ENCODE measurements at places on chromosomes 11 and 22.
A peak's percentile ranks its signal among the peaks of the same experiment; 100 is the strongest.

DNA sequence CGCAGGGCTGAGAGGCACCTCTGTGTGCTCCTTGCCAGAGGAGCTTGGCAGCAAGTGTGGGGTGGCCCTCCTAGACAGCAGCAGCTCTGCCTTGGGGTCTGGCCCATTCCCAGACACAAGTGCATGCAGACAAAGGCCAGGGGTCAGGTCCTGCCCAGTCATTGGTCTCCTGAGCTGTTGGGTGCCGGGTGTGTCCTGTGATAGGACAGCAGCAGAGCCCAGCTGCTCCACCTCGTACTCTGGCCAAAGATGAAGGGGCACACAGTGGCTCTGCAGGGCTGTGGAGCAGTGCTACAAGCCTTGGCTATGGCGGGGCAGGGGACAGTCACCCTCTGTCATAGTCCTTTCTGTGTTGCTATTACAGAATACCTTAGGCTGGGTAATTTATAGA, 17.3 kb upstream of the OSBPL5 start:
- no peak for DNase-seq

GRCh38 chr11:67119585-67120391, 725 bp downstream of the KDM2A start:
- no peak for DNase-seq

GRCh38 chr11:17500673-17501072, 24.0 kb upstream of the ABCC8 start:
- no peak for DNase-seq

DNA sequence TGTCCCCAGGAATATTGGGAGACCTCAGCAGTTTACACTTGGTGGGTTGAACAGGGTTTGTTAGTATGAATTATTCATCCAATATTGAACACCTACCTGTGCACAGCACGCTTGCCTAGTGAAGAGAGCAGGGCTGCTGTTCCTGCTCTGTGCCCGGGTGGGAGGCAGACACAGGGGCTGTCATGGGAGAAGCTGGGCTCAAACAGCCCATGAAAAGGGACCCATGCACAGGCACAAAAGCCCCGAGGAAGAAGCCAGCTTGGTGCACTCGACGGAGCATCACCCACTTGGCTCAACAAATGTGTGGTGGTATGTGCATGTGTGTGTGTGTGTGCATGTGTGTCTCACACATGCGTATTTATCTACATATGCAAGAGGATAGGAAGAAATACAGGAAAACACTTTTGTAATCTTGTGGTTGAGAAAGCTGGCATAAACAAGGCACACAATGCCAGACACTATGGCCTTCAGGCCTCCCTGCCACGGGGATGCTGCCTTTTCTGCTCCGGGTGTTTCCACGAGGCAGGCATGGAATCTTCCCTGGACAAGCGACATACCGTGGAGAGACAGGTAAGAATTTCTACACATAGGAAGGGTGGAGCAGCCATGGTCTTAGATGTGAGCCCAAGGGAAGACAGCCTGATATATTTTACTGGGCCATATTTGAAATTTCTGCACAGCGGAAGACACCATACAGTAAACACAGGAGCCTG, 5.0 kb upstream of the APOBEC3A start:
- DNase-seq, result peak; percentile 76

GRCh38 chr11:12206529-12206928, 96.1 kb downstream of the MICAL2 start:
- peak; percentile 72 for DNase-seq

DNA sequence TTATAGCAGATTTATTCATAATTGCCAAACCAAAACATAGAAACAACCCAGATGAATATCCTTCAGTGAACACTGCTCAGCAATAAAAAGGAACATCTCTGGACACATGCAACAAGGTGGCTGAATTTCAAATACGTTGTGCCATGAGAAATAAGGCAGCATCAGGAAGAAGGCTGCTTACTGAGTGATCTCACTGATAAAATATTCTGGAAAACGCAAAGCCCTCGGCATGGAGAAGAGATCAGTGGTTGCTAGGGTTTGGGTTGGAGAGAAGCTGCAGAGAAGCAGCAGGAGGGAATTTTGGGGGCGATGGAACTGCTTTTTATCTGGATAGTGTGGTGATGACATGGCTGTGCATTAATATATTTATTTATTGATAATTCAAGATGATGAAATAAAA, 11.0 kb upstream of the SHANK2 start:
- DNase-seq, result no peak

- peak; percentile 86 for DNase-seq
These were observed 48.7 kb upstream of the EP300 start for GRCh38 chr22:41043722-41044121.

- DNase-seq, result peak; percentile 12
These were observed 4.7 kb downstream of the RTCB start for GRCh38 chr22:32407312-32407711.

DNA sequence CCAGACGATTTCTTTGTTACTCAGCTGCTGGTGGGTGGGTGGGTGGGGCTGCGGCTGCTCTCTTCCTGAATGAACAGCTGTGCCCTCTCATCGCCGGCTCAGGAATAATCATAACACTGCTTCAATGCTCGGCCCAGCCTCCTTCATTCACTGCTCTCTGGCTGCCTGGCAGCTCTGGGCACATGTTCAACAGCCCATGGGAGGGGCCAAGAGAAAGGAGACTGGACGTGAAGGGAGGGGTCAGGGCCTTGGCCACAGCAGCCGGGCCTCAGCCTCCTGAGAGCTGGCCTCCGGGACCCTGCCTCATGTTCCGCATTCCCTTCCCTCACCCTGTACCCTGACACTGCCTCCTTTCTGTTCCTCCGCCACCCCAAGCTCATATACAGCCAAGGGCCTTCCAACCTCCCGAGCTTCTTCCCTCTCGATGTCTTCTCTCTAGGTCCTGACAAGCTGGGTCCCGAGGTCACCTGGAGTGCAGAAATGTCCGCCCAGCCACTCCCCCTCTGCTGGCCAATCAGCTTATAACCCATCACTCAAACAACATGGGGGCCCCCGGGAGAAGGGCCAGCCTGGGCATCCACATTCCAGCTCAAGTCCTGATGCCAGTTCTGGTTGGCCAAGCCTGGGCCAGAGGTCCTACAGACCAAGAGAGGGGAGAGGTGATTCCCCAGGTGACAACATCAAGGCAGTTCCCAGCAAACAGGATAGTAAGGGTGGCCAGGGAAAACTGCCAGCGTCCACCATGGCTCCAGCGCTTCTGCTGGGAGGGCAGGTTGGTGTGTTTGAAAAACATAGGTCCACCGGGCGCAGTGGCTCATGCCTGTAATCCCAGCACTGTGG, 3.2 kb upstream of the CSDC2 start:
- DNase-seq, result no peak

GRCh38 chr11:65789230-65790103, 2.6 kb downstream of the OVOL1 start:
- DNase-seq, result no peak

DNA sequence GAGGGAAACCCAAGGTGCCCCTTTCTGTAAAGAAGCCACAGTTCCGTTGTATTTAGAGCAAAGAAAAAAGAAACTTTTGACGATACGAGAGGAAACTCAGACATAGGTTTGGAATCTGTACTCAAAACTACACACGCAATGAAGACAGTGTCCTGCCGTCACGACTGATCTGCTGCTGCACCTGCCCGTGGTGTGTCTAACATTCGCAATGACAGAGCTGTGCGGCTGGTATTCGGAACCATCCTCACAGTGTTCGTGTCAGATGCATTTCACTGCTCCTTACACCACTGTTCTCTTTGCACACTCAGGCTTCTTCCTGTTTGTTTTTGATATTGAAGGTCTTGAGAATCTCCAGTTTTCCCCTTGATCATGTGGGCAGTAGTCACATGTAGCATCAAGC, 84.8 kb downstream of the RTL6 start:
- no peak for DNase-seq

- DNase-seq, result no peak
These were observed 682.1 kb downstream of the KCNA4 start for GRCh38 chr11:29334776-29335130.

All from inflammatory macrophage (primary cell).